ENCODE measurements at places on chromosomes 5 and 9. TPM values are rescaled to one million over a fixed set of nuclear protein-coding genes. Genes with fewer than 3 reads are reported as not detected.
A peak's percentile ranks its signal among the peaks of the same experiment; 100 is the strongest.

DNA sequence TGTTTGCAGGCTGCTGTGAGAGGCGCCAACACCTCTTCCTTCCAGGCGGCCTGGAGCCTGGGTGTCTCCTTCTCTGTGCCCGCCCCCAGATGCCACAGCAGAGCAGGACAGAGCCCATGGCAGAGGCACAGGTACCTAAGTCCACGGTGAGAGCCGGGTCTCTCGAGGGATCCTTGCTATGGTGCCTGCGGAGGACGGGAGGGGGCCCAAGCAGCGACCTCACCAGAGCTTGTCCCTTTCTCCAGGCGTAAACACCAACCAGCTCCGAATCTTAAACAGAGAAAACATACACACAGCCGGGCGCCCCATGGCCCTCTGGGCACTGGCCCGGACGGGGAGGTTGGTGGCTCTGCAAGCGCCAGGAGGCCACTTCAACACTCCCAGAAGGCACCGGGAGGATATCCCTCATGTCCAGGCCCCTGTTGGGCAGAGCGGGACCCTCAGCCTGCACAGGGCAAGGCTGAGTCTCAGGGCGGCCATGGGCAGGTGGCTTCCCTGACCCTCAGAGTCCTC is 11.8 kb downstream of the CCDC187 start:
- DNase-seq, result no peak

DNA sequence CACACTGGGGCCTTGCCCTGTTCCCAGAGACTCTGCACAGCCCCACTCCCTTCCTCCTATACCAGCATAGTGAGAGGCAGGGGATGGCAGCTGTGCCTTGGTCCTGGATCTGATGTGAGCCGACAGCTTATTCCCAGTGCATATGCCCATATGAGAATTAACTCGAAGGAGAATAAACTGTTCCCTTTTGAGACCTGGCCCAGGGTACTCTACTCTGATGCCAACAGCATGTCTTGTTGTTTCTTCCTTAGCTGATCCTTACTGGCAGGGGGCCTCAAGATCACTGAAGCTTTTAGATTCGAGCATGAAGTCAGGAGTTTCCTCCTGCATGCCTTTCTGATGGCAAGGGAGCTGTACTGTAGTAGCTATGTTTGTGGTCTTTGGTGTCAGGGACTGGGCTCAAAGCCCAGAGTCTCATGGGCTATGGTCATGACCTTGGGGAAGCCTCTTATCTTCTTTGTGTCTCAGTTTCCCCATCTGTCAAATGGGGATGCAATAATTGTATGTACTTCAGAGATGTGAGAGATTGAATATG is 57.1 kb downstream of the DOCK2 start:
- DNase-seq, result no peak

GRCh38 chr9:113564498-113565237 is 101.1 kb downstream of the RGS3 start:
- DNase-seq, result no peak

DNA sequence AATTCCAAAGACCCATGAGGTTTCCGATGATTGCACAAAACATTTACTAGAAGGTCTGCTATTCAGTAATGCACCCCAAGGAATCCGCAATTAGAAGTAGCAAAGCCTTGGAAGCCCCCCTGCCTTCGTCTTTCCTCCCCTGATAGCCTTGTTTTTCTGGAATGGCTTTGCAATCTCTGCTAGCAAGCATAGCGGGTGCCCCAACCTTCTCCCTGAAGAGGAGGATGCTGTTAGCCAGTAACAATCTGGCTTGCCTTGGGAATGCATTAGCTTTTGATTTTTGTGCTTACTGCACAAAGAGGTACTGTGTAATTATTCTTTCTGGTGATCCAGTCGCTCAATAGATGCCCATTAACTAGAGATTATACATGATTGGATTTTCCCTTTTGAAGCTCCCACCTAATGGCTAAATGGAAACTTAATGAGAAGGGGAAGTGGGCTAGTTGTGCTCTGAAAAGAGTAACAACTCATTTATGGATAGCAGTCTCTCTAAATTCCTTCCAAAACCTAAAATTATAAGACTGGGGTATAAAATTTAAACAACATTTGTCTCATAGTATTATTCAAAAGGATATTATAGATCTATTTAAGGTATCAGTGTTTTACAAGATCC is 91.6 kb downstream of the FBXW11 start:
- DNase-seq, result no peak

GRCh38 chr9:89706731-89707191 is 101.9 kb downstream of the GADD45G start:
- no peak for DNase-seq

DNA sequence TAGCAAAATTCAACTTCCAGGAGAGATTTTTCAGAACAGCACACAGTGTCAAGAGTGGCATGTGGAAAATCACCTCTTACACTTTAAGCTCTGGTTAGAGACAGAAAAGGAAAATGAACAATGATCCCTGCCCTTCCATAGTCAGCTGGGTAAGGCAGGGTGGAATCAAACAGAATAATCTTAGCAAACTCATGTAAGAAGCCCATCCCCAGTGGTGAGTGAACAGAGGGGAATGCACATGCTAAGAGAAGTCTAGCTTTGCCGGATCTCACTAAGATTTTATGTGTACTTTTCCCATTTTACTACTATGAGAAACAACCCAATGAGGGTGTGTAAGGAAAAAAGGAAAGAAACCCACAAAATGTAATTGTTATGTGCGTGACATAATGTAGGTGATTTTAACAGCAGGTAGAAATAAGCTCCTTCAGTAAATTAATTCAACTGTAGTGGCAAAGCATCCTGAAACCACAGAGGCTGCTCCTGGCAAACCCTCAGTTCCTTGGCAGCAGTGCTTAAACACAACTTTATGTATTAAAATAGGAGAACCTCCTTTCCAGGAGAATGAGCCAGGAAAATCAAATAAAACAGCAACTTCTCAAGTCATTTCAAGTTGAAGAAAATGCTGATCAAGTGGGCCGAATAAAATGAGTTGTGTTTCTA is 366.0 kb upstream of the TRPC7 start:
- no peak for DNase-seq

GRCh38 chr9:33742519-33742918 is 52.8 kb upstream of the PRSS3 start:
- DNase-seq, result peak; percentile 71

- DNase-seq, result no peak
Measured at GRCh38 chr5:134463176-134463720, 51.6 kb upstream of the CDKN2AIPNL start.

DNA sequence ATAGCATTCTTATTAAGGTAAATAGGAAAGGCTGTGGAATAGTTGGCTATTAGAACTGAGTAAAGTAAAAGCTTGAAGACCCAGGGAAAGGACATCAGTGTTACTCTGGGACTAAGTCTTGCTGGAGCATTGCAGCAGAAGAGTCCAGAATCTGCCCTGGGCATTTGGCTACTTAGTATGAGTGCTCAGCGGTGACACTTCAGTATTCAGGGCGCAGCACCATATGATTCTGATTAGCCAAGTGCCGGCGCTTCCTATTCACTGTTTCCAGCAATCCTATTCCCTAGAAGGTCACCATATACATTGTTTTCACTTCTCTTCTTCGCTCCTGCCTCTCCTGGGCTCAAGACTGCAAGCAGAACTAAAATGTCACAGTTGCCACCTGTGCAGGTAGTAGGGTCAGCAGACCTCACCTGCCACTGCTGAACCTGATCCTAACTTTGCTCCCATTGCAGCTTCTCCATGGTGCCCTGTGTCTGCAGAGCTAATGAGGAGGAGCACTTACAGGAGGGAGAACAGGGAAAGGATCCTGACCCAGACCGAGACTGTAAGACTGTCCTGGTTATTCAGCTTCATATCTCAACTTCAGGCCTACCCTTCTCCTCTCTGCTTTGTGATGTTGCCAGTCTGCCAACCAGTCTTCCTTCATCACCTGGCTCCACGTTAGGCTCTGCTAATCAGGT is 313.6 kb upstream of the PIK3R1 start:
- no peak for DNase-seq

GRCh38 chr5:160441311-160441781 is 19.7 kb downstream of the PTTG1 start:
- no peak for DNase-seq

DNA sequence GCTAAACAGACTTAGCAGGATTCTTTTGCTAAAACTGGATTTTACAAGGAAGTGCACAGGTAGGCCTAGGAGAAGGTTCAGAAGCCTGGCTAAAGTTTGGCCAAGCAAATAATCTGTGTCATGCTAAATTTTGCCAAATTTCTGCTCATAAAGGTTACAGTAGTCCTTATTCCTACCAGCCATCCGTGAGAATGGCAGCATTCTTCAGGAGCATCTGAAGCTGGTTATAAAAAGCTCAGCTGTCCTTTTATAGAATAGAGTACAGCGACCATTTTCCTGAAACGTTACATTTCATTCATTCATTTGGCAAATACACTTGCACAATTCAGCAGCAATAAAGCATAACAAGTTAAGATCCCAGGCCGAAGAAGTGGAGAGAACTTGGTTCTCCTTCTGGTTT is 6.9 kb downstream of the GSN start:
- no peak for DNase-seq

DNA sequence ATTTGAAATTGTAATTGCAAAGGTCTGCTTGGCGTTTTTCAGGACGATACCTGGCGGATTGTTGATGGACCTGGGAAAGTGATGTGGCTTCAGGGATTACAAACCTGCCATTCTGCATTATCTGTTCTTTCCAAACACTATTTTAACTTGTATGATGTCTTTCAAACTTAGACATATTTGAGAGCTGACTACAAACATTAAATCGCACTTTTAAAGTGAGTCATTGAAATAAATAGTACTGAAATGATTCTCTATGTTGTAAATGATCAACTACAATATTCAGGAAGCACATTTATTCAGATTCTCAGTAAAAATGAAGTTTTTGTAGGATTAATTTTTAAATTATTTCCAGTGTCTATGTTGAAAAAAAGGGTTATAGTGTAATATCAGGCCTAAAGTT is 32.3 kb upstream of the TMEM171 start:
- DNase-seq, result no peak

GRCh38 chr9:93869088-93869487 is 86.1 kb downstream of the BARX1 start:
- no peak for DNase-seq

DNA sequence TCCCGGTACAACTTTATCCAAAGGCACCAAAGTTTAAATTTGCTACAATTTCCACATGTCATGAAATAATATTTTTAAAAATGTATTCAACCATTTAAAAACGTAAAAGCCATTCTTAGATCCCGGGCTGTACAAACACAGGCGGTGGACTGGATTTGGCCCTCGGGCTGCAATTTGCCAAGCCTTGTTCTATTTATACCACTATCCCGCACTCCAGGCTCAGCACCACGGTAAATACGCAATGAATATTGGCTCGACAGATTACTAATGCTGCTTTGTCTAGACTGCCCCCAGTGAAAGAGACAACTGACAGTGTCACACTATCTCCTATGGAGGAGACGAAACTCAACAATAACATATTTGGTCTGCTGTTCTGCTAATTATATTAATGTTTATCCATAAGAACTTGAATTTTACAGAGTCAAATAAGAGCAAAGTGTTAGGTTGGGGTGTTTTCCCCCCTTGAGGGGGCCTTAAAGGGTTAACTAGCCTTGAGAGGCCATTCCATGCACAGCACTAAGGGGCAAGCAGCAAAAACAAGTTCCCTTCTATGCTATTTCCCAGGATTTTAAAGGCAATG is 98.1 kb downstream of the MARCHF11 start:
- DNase-seq, result no peak

GRCh38 chr5:87729781-87730180 is 317.1 kb upstream of the CCNH start:
- DNase-seq, result no peak

- no peak for DNase-seq
Measured at GRCh38 chr5:16740811-16741392, 124.1 kb upstream of the RETREG1 start.

- DNase-seq, result no peak
Measured at GRCh38 chr9:8738945-8739344, 939.4 kb upstream of the DMAC1 start.

DNA sequence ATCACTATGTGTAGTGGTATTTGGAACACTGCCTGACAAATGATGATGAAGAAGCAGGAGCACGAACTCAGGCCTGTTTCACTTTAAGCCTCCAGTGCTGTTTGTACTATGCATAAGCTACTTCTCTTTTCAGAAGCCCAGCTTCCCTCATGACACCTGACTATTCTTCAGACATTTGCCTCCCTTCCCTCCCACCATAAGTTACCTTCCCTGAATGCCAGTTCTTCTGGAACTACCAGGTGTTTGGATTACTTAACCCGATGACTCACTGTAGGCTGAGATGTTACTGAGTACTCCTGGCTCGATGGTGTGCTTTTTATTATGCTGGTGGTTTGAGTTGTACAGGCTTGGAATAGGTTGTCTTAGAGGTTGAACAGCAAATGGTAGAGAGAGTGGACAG is 180.0 kb downstream of the SPATA31D1 start:
- DNase-seq, result no peak

DNA sequence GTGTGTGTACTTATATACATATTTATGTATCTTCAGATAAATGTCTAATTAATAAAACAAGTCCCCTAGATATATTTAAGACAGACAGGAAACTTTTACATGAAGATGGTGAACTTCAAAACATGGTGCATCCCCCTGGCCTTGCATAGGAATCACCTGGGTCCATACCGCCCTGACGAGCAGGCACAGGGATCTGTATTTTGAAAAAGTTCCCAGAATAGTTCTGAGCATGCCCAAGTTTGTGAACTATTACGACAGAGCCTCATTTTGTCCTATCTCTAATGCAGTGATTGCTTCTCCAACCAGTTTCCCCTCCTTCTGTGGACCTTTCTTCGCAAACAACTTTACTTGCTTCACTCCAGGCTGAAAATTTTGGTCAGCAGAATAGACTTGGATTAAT is 98.1 kb downstream of the APBA1 start:
- no peak for DNase-seq

DNA sequence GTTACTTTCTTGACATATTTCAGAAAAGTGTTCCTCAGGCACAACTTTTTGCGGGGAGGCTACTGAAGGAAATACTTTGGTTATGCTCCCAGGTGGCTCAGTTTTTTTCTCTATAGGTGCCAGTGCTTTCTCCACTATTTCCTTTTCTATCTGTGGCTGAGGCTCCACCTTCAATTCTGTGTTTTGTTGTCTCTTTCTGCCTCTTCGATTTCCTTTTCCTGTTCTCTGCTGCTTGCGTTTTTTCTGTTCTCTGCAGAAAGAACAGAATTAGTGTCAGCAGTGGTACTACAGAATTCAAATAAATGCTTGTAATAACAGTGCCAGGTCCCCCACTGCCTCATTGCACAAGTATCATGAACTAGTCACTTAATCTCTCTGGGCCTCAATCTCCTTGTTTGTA is 7.0 kb downstream of the HEMGN start:
- no peak for DNase-seq

Gene GFI1B
- total RNA-seq, result 0.20 TPM

Gene CRB2
- 0.07 TPM for total RNA-seq

Gene KIF24
- total RNA-seq, result 5.8 TPM

Gene CDH18
- not detected for total RNA-seq

Gene WWC1
- total RNA-seq, result 52.6 TPM

Gene ZNF622
- total RNA-seq, result 25.2 TPM

All from HCT116 (cell line).